NCI-H69 (cell line): ENCODE measurements at places on chromosomes 13 and 19.
A peak's percentile ranks its signal among the peaks of the same experiment; 100 is the strongest.

DNA sequence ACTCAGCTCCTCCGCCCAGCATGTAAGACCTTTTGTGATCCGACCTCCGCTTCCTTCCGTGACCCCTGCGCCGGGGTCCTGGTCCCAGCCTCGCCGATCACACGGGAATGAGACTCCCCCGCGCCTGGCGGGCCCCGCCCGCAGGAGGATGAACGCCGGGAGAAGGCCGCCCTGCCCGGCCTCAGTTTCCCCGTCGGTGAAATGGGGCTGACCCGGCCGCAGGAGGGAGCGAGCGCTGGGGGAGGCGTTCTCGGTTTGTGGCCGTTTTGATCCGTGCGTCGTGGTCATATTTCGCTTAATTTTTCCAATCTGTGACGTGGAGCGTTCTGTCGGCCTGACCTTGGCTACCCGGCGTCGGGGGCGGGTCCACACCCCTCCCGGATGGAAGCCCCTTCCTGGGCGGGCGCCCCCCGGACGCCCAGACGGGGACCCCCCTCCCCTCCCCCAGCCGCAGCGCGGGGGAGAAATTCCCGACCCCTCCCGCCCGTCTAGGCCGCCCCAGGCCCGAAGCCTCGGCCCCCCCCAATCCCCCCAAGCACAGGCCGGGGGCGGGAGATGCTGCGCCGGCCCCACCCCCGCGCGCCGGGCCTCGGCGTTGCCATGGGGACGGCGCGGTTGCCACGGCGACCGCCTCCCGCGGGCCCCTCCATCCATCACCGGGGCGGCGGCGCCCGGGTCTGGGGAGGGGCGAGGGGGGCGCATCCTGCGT, 11.1 kb downstream of the PALM start:
- peak; percentile 72 for DNase-seq

- DNase-seq, result no peak
Measured at GRCh38 chr13:100608906-100609305, 20.3 kb upstream of the GGACT start.

DNA sequence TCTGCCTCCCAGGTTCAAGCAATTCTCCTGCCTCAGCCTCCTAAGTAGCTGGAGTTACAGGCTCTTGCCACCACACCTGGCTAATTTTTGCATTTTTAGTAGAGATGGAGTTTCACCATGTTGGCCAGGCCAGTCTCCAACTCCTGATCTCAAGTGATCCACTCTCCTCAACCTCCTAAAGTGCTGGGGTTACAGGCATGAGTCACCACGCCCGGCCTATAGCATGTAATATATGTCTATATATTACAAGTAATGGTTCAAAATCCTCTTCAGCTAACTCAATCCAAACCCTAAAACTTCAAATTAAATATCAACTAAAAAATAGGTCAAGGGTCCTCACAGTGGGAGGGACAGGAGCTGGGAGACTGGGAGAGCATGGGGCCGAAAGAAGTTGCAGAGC, 28.0 kb downstream of the FPR3 start:
- DNase-seq, result no peak

DNA sequence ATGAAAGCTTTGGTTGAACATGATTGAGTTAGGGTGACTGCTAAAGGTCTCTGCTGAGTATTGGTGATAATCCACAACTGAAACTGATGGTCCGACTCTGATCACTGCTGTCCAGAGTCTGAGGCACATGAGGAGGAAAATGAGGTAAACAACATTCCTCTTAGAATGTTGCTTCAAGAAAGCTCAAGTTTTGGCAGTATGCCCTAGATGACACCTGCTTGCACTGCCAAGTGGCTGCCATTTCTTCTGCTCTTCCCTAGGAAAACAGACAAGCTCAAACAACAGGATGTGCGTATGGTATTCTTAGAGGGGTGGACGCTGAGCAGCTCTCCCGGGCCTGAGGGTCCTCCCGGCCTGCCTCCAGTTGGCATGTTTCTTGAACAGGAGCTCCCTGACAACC, 15.2 kb upstream of the MTIF3 start:
- no peak for DNase-seq

DNA sequence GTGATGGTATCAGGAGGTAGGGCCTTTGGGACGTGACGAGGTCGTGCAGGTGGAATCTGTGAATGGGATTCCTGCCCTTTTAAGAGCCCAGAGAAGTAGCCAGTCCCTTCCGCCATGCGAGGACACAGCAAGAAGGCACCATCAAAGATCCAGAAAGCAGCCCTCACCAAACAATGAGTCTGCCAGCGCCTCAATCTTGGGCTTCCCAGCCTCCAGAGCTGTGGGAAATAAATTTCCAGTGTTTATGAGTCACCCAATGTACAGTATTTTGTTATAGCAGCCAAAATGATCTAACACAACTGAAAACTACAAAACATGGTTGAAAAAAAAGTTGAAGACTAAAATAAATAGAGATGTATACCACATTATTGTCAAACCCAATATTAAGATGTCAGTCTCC, 16.9 kb upstream of the LAMP1 start:
- DNase-seq, result no peak

DNA sequence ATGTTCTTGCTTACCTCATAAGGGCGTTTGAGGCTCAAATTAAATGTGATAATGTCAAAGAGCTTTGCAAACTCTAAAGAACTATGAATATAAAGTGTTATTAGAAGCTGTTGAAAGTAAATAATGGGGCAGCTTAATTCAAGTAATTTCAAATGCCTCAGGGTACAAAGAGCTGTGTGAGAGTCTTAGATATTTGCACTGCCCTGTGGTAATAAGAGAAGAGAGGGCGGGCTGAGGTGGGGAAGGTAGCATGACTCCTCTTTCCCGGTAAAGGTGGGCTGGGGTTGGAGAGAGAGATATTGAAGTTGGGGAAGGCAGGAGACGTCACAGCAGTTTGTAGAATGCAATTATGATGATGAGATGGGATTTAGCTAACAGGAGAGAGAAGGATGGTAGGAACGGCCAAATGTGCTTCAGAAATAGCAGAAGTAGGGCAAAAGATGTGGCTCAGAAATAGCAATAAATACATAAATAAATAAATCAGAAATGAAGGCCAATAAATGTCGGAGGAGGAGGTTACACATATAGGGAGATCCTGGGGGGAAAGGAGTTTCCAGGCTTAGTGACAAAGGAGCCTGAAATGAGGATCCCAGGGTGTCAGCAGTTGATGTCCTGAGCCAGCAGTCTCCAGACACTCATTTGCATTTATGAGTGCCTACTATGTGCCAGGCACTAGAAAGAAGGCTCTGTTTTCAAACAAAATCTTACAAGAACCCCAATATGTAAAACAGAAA, 35.7 kb upstream of the RCBTB2 start:
- DNase-seq, result peak; percentile 16

DNA sequence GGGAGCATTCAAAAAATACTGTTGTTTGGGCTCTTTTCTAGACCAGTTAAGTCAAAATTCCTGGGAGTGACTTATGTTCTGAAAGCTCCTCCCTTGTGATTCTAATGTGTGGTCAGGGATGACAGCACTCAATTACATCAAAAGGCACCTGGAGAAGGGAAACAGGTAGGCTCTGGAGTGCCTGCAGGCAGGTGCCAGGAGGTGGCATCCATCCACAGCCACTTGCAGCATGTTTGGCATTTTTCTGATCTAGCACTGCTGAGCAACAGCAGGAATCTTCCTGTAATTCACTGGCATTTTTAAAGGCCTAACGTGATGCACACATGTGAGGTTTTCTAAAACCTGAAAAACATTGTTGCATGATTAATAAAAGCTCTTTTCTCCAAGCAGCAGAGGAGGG, 94.6 kb downstream of the CCNA1 start:
- no peak for DNase-seq

DNA sequence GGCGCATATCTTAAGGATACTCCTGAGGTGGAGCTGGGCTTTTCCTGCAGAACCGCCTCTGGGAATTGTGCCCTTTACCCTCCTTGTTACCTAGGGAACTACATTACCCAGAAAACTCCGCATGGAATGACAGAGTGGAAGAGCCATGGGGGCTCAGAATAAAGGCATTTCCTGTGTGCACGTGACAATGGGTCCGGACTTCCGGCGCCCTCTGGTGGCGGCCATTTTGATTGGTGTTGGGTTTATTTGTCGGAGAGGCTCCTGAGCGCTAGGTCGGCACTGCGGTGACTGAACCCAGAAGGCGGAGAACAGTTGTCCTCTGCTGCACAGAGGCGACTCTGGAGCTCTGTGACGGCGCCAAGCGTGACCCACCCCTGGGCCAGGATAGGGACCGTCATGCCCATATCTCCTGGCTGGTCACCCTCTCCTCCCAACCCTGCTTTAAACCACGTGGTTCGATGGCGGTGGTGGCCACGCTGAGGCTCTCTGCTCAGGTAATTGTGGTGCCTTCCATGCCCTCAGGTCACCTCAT, at the start of gene ZNF587B:
ZNF587B (plus strand) TSS at position 229 of the 532 bp plus-strand sequence; CDS start at position 459, 230 bp downstream.
- peak; percentile 55 for DNase-seq

DNA sequence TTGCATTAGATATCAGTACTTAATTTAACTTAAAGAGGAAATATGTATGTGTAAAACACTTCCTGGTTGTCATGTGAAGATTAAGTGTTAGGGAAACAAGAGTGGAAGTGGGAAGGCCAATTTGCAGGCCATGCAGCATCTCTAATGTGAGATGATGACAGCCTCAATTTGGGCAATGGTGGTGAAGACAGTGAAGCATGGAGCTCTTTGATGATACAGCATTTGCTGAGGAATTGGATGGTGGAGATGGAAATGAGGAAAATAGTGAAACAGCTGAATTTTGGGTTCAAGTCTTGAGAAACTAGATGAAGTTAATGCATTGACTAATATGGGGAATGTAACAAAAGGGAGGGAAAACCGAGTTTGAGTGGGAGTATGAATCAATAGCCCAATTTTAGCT, 231.7 kb upstream of the MIR17HG start:
- DNase-seq, result no peak

DNA sequence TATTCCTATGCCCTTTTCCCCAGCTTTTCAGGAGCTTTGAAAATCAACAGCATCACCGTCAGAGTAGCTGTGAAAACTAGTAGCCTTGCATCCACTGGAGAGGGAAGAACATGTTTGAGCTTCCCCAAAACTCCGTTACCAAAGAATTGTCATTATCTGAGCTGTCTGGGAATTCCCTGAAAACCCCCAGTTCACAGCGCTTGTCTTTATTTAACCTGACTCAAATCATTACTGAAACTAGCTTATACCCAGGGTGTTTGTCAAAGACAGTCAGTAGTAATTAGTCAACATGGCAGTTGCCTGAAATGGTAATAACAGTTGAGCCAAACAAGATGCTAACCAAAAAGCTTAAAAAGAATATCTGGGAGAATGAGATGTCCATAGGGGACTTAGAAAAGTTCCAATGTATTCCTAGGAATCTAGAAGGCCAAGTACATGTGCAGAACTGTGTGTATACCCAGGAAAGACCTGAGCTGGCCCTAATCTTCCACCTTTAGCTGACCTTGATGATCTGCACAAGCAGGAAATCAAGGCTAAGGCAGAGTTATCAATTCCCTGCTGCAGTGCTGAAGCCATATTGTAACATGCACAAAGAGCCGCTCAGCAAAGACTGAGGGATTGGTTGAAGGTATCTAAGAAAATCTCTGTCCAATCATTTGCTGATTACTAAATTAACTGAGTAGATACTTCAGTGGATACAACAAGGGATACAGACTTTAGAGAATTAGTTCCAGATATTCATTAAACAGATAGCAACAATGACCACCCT, 130.8 kb downstream of the KL start:
- DNase-seq, result no peak

DNA sequence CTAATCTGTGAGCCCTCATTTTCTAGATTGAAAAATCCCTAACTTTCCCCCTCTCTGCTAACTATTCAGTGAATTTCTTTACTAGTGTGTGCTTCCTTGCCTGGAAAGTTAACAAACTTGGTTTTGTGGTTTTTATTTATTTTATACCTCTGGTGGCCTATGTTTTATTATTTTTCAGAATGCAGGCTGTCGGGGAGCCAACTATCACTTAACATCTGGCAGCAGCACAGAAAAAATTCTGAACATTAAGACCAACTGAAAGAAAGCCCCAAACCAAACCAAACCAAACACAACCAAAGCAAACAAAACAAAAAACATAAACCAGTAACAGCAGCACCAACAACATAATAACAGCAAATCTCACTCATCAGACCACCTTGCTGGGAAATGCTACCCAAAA, 109.0 kb upstream of the KL start:
- DNase-seq, result no peak

DNA sequence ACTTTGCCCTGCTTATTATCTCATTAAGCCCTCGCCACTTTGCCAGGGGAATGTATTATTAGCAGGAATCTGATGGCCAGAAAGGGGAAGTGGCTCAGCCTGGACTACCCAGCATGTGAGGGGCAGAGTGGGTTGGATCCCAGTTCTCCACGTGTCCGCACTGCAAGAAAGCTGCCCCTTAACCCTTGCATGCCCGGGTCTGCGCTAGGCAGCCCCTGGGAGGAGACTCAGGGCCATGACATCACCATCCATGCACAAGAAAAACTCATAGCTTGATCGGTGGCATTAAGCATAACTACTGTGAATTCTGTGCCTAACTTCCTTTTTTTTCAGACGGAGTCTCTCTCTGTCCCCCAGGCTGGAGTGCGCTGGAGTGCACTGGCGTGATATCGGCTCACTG, 8.9 kb downstream of the CACNG8 start:
- no peak for DNase-seq

GRCh38 chr19:7819337-7819736, 10.7 kb upstream of the EVI5L start:
- DNase-seq, result no peak

DNA sequence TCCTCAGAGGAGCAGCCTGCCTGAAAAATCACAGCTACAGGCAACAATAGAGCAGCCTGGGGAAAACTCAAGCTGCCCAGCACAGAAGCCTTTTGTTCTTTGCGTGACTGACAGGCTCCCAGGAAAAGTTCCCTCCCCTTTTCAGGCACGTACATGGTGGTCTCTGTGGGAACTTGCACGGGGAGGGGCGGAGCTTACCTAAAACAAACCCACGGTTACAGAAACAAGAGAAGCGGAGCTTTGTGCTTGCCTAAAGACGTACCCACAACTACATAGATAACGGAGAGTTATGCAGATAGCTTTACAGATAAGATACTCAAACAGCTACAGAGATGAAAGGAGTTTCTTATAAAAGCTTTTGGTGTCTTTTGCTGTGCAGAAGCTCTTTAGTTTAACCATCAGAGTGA, 11.4 kb downstream of the ETFB start:
- DNase-seq, result no peak

GRCh38 chr13:84972907-84973306, 826.3 kb downstream of the SLITRK6 start:
- no peak for DNase-seq

GRCh38 chr13:43268632-43269031, 245.2 kb downstream of the DNAJC15 start:
- no peak for DNase-seq

DNA sequence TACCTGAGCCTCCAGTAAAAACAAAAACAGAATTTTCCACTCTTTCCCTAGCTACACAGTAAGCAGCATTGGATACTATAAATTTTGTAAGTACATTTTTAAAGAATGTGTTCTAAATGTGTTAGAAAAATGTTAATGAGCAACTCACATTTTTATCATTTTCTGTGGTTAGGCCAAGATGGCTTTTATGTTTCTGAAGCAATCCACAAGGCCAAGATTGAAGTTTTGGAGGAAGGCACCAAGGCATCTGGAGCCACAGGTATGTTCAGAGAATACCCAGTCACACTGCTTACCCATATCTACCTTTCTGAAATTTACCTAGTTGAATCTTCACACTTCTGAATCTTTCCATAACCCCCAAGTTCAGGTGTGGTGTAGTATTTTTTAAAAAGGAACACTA, 21.6 kb downstream of the SERPINE3 start:
- DNase-seq, result no peak
